Neural crest cell (in vitro differentiated cells): ENCODE measurements at places on chromosomes 2 and 18.

DNA sequence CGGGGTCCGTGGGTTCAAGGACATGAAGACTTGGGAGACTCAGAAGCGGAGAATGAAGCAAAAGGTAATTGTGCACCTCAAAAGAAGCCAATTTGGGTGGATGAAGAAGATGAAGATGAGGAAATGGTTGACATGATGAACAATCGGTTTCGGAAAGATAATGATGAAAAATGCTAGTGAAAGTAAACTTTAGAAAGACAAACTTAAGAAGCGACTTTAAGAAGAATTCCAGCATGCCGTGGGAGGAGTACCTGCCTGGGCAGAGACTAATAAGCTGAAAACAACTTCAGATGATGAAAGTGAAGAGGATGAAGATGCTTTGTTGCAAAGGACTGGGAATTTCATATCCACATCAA is 43.5 kb downstream of the PSTPIP2 start:
- DNase-seq = no peak

DNA sequence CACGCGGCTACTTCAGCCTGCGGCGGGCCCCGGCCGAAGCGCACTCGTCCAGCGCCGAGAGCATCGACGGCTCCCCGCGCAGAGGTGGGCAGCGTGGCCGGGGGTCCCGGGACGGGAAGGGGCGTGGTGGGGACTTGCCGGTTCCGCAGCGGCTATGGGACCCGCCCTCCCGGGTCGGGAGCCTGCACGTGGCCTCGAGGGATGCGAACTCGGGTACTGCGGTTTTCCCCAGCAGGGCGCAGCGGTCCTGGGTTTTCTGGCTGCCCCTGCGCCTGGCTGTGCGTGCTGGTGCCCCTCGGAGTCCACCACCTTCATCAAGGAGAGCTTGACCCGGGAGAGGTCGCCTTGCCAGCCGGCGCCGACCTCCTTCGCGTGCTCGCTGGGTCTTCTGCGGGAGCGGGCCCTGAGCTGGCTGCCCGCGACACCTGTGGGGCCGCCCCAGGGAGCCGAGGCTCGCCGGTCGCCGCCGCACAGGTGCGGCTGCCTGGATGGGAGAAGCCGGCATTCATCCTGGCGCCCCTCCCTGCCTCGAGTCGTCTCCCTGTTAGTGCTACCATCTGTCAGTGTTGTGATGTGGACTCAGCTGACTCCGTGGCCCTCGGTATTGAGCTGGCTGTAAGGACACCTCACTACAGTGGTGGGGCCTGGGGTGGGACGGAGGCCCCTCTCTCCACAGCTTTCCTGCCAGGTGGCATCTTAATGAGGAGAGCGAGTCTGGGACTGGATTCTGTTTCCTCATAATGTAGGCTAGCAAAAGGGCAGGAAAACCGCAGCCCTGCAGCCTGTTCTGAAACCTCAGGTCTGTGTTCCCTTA is 177.3 kb downstream of the AGAP1 start:
- no peak for DNase-seq

DNA sequence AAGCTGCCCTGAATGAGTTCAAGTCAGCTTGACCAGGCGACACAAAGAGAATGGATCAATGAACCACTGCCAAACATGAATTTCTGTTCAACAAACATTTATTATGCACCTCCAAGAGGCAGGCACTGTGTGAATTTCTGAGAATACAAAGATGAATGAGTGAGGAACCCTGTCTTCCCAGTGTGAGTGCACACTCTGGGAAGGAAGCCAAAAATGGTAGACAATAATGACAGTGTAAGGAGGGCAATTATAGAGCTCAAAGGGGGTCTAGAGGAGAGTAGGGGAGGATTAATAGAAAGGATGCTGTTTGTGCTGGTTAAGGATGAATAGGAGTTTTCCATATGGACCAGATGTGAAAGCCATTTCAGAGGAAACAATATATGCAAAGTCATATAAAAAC is 213.4 kb downstream of the DCC start:
- no peak for DNase-seq

DNA sequence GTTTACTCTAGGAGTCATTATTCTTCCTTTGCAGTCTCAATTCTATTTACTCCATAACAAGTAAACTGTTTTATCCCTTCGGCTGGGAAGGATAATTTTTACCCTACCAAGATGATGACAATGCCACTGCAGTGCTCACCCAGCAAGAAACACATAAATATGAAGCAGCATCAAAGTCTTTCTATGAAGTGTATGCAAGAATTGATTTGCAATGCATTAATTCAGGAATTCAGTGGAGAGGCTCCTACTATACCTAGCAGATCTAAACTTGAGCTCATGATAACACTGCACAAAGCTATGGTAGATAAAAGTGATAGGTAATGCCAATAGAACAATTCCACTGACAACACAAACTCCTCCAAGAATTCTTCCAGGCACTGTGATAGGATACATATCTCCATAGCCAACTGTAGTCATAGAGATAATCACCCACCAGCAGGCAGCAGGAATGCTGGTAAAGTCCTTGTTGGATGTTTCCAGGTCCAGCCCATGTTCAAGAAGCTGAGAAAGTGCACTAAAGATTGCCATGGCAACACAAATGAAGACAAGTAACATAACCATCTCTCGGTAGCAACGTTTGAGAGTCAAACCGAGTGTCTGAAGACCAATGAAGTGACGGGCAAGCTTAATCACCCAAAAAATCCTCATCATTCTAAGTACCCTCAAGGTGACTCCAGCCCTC is 49.9 kb downstream of the KCNG3 start:
- no peak for DNase-seq

GRCh38 chr2:69741229-69741574 is 732 bp upstream of the ANXA4 start:
- DNase-seq = peak; percentile 18

DNA sequence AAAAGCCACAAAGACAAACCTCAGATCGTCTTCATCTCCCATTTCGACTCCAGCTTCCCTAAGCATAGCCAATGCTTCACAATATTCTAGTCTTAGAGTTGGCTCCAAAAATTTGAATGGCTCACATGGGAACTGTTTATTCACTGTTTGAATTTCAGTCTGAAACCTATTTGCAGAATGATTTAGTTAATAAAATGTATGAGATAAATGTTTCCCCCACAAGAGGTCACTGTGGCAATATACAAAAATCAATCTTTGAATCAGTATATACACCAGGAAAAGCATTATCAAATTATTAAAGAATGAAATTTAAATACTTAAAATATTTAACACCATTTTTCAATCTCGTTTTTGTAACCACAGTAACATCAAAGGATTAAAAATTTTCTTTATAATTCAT is 40.0 kb upstream of the MCM6 start:
- no peak for DNase-seq

- DNase-seq = no peak
Observed at GRCh38 chr2:23464156-23464555, 79.2 kb downstream of the KLHL29 start.

DNA sequence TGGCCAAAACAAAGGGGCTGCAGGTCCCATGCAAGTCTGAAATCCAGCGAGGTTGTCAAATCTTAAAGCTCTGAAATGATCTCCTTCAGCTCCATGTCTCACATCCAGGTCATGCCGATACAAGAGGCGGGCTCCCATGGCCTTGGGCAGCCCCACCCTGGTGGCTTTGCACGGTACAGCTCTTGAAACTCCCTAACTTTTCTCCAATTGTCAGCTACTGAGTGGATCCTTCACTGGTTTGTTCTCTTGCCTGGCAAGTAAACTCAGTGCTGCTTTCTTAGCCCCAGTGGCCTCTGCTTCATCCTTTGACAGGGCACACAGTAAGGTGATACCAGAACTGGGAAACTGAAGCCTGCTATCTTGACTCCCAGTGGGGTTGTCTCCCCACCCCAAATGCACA is 26.3 kb downstream of the SERPINB13 start:
- no peak for DNase-seq

DNA sequence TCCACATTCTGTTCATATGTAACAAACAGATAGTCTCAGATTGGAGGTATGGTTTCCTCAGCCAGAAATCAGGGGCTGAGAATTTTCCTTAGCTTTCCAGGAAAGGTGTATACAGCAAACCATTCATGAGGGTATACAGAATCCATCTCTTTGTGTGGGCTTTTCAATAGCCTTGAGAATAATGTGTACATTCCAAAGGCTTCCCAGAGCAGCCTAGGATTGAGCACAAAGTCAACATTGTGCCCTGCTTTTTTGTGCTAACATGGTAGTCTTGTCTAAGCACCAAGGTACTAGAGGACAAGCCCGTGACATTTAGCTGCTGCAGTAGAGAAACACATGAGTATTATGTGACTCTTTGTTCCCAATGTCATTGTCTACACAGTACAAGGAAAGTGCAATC is 322.1 kb upstream of the TANK start:
- DNase-seq = no peak

DNA sequence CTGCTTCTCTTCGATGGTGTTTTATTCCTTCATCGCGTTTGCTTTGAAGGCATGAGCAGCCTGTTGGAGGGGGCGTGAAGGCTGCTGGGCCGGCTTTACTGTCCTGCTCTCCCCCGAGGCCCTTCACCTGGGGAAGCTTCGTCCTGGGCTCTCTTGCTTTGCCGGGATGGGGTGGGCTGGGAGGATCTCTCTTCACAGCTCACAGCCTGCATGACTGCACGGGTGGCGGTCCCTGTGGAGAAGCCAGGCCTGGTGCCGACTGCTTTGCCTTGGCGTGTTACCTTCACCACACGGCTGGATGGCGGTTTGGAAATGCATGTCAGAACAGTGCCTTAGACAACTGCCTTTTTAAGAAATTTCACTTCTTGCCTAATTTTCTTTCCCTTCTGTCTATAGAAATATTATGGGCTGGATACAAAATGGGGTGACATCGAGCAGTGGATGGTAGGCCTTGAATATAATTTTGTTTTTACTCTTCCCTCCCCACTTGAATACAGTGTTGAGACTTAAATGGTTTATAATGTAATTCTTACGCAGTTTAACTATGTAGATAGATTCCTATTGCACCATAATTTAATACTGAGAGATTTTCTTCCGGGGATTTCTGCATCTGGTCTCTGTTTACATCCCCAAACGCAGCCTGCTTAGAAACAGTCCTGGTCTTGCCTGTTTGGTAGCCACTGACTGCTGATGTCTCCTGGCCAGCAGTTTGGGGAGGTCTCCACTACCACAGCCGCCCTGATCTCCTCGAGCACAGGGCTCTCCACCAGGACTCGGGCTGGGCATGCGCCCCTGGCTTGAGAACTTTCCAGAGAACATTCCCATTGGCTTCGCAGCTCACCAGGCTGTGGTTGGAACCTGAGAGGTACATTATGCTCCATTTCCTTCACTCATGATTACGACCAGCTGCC is 81.0 kb upstream of the RBM44 start:
- DNase-seq = no peak

DNA sequence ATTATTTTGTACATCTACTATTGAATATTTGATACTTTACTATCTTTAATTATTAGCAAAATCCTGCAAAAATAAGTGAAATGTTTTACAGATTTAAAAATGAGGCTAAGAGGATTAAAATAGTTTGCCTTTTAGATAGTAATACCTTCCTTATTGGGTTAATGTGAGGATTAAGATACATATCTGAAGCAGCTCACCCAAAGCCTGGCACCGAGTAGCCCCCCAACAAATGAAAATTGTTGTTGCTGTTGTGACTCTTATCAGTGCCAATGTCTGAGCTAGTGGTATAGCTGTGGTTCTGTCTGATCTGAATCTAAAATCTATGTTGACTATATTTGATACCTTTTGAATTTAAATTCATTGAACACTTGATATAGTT is 34.6 kb downstream of the GULP1 start:
- no peak for DNase-seq

DNA sequence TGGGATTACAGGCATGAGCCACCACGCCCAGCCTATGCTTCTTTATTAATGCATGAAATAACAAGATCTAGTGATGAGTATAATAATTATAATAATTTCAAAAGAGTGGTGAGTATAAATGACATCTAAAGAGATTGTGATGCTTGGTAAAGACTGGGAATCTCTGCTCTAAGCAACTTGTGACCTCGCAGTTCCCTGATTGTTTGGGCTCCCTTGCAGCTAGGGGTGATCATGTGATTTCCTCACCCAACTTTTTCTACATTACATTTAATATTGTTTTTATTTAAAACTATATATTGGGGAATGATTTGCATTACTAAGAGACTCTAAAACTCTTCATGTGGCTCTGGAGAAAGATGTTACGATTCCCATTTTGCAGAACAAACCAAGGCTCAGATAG is 4.1 kb upstream of the PPM1B start:
- no peak for DNase-seq

DNA sequence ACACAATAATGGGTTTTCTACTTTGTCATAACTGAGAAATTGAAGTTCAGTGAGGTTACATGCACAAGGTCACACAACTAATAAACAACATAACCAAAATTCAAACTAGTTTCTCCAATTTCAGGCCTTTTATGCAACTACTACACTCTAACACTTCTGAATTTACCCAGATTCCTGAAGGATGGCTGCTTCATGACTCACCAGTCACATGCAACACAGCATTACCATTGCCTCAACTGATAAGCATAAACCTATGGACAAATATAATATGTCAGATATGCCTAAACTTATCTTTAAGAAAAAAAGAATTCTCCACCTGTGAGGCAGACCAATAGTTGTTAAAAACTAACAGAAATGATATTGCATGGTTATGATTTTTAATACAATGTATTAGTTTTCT is 586.5 kb upstream of the SLC8A1 start:
- DNase-seq = no peak

- no peak for DNase-seq
Observed at GRCh38 chr2:188766471-188766856, 207.7 kb upstream of the COL3A1 start.

- DNase-seq = no peak
Observed at GRCh38 chr2:121721926-121722325, 14.7 kb downstream of the NIFK start.

GRCh38 chr2:153074207-153074606 is 355.8 kb downstream of the ARL6IP6 start:
- no peak for DNase-seq

DNA sequence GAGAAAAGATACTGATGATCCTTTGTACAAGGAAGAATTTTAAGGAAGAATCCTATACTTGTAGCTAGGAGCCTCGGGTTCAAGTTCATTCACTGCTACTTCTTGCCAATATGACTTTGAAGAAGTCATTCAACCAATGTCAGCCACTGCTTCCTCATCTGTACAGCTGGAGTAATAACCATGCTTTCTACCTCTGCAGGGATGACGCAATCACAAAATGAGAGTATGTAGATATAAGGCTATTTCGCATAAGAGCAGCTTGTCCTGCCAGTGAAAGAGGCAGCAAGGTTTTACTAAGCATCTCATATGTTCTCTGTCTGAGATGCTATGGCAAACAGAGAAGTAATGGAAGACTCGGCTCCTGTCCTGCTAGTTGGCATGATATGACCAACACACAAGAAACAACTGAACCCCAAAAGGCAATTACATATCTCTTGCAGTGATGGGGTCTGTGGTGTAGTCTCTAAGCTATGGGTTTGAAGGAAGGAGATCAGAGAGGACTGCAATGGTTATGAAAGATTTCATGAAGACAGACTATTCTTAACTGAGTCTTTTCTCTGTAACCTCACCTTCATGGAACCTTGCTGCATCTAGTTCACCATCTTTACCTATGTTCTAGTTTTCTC is 9.2 kb downstream of the AAK1 start:
- DNase-seq = no peak

- no peak for DNase-seq
Observed at GRCh38 chr2:98212092-98213000, 125.4 kb downstream of the VWA3B start.

- no peak for DNase-seq
Observed at GRCh38 chr18:49305688-49306336, 154.6 kb downstream of the DYM start.

GRCh38 chr18:12310762-12311161 is 2.7 kb downstream of the TUBB6 start:
- no peak for DNase-seq
